ENCODE measurements at places on chromosomes 6 and 20.

- peak; percentile 10 for DNase-seq
These were observed 1.5 kb downstream of the CD2AP start for GRCh38 chr6:47479140-47479508.

DNA sequence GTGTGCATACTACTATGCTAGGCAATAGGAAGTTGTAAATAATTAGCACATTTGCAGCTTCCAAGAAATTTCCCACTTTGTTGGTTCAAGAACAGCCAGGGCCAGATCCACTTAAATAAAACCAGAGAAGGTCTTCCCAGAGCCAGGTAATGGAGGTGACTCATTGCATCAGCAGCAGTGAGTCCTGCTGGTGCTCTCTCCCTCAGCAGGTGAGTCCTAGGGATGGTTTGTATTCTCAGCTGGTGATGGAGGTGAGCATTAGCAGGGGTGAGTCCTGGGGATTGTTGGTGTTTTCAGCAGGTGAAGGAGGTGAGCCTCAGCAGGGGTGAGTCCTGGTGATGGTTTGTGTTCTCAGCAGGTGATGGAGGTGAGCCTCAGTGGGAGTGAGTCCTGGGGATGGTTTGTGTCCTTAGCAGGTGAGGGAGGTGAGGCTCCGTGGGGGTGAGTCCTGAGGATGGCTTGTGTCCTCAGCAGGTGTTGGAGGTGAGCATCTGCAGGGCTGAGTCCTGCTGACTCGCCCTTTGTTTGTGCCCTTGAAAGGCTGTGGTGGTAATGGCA, 232.8 kb upstream of the EXOC2 start:
- DNase-seq, result no peak

DNA sequence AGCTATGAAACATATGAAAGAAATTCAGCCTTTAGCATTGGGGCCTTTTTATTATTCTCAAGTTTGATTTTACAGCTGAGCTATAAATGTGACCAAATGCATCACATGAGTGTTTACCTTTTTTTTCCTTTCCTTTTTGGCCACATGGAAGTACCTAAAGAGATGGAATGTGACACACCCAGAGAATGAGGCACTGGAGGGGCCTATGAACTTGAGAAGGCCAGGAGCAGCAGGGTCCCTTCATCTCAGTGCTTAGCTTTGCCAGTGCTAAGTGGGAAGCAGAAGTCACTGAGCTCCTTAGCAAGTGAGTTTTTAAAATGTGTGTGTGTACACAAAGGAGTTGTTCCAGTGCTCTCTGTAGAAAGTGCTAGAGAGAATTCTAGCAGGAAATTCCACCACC, 44.7 kb downstream of the RREB1 start:
- no peak for DNase-seq

GRCh38 chr6:138371452-138371711, 6.3 kb upstream of the SMIM28 start:
- no peak for DNase-seq

DNA sequence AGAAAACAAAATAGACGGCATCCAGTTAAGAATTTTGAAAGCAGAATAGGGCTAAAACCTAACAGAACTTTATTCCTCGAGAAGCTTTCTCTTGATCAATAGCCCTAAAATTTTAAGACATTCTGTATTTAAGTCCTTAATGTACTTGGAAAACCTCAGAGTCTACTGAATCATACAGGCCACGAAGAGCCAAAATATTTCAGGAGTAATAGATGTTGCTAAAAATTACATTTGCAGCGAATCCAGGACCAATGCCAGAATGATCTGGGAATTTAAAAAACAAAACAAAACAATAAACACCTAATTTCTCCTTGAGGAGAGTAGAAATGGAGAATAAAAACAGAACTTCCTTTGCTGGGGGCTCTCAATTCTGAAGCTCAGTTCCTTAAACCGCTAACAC, 23.3 kb downstream of the ATXN1 start:
- peak; percentile 54 for DNase-seq

- peak; percentile 68 for DNase-seq
These were observed 58.3 kb downstream of the COL12A1 start for GRCh38 chr6:75147512-75147911.

DNA sequence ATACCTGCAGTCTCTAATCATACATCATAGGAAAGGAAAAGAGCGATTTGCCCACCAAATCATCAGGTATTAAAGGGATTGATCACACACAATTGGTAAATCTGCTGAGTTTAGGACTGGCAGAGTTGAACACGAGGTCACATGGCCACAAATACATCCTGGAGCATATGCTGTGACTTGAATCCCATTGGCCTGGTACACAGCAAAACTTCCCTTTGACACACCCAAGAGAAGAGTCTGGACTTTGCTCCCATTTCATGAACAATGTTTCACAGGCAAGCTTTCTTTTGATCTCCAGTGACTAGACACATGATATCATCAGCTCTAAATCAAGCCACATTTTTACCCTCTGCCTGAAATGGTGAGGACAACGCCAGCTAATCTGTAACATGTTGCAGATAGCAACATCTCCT, 117.9 kb downstream of the ISM1 start:
- no peak for DNase-seq

- no peak for DNase-seq
These were observed 28.0 kb downstream of the ARFGEF2 start for GRCh38 chr20:48949304-48950170.

DNA sequence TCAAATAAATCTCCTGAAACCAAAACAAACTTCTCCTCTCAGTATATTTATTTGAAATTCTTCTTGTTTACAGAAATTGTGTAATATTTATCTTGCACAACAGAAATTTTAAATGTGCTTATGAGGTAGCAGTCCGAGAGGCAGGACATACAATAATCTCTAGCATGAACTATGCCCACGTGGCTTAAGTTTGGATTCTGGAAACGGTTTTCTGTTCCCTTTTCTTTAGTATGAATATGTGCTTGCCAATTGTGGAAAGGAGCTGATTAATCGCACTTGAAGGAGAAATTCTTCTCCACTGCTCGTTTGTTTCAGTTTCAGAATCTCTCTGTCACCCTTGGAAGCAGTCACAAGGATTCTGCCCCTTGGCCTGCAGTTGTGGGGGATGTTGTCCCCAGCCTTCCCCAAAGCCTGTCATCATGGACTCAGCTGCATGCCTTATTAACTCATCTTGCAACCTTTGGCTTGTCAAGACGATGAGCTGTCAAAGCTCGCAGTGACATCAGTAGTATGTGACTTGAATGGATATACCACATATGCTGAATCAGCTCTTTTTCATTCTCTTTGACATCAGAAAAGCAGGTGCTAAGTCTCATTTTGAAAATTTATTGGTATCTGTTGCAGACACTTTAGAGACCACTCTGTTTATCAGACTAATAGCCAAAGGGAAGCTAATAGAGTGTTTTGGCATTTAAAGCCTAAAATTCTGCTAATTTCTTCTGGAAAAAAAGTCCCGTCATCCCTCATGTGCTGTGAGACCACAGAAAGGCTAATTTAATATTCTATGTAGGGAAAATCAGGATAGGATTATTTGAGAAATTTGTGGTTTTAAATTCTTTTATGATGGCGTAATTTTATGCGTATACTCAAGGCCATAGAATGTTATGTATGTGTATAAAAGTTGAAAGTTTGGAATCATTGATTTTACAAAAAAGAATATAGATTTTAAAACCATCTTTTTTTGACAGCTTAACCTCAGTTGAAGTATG, 186.8 kb downstream of the ARID1B start:
- DNase-seq, result peak; percentile 70

DNA sequence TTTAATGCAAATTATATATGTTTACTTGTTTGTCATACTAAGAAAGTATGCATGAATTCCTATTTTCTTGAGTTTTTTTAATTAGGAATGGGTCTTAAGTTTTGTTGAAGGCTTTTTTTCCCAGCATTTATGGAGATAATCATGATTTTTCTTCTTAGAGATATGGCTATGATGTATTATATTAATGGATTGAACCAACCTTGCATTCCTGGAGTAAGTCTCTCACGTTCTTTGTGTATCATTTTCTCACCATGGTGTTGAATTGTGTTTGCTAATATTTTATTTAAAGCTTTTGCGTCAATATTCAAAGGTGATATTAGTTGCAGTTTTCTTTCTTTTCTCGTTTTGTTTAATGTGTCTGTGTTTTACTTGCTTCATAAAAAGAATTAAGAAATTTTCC, 48.4 kb upstream of the SLC35D3 start:
- no peak for DNase-seq

DNA sequence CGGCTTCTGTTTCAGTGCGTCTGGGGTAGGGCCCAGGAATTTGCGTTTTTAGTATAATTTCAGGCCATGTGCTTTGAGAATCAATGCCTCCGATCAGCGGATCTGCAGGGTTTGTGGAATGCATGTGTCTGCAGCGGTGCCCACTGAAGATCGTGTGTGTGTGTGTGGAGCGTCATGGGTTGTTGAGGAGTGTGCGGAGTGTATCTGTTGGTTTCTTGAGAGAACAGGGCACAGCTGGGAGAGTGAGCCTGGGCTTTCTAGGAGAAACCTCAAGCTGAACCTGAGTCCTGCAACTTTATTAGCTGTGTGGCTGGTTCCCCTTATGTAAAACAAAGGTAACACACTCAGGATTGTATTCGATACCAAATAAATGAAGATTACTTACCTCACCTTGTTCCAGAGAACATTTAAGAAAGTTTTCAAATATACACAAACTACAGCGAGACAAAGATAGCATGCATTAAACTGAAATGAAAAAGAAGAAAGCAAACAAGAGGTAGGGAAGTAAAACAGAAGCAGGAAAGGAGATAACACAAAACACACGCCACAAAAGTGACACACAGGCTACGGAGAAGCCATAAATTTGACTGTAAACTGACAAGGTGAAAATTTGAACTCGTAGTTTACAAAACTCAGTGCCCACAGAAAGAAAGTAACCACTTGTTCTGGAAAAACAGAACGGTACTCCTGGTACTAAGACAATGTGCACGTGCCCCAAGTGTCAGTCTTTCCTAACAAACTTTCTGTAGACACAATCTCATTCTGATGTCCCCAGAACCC, 28.8 kb downstream of the PDE10A start:
- no peak for DNase-seq

- no peak for DNase-seq
These were observed 48.5 kb downstream of the PYGB start for GRCh38 chr20:25296094-25297093.

DNA sequence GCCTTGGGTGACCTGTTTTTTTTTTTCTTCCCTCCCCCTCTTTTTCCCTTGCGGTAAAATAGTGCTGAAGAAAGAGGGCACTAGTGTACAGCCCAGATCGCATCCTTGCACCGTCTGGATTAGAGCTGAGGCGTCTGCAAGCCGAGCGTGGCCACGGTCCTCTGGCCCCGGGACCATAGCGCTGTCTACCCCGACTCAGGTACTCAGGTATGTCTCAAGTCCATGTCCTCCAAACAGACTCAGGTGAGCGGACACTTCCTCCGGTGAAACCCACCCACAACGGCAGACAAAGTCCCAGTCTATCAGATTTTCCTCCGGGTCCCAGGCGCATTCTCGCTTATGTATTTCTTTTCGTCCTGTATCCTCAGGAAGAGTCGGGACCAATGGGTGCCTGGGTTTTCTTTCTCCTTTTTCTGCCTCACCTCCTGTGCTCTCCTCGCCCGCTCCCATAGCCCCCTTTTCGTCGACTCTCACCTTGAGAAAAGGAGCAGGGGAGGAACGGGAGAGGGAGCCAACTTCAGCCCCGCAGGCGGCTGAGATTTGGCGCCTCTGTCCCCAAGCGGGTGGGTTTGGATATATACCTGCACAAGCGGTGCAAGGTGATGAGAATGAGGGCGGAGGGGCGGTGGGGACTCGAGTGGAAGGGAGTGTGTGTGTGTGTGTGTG, 1.1 kb upstream of the GRM1 start:
- DNase-seq, result no peak

DNA sequence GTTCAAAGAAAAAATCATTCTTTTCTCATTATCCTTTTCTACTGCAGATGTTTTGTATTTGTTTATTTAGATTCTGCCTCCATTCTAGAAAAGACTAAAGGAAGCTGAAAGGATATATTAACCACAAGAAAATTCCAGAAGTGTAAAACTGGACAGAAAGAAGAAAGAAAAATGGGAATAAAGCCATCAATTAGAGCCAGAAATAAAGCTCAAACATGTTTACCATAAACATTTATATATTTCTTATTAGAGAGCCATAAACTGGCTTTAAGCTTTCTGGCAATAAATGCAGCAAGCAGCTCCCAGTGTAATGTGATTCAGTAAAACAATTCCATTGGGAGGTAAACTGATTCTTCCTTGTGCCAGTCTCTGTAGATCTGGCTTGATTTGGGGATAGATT, 244.1 kb downstream of the PTPRK start:
- no peak for DNase-seq

- DNase-seq, result no peak
These were observed 18.8 kb downstream of the REV3L start for GRCh38 chr6:111464184-111464583.

- DNase-seq, result no peak
These were observed 72.3 kb upstream of the PDE7B start for GRCh38 chr6:135779213-135779612.

DNA sequence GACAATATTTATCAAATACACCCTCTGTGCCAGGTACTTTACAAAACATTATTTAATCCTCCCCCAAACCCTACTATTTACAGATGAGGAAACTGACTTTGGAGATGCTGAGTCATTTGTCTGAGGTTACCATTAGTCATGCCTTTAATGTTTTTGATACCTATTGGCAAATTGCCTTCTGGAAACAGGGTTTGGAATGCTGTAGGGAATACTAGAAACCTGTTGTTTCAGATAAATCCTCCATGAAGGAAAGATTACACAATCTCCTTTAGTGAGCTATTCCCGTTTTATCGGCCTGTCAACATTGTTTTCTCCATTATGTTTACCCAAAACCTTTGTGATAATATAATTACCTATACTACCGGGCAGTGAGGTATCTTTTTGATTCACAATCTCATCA, 93.6 kb upstream of the ADGRF1 start:
- peak; percentile 92 for DNase-seq

- peak; percentile 6 for DNase-seq
These were observed 466.9 kb downstream of the KIF16B start for GRCh38 chr20:16106191-16106849.

GRCh38 chr6:775863-776262, 82.9 kb upstream of the EXOC2 start:
- no peak for DNase-seq

GRCh38 chr6:143579703-143580102, 68.2 kb upstream of the FUCA2 start:
- DNase-seq, result peak; percentile 65

- peak; percentile 59 for DNase-seq
These were observed 180.5 kb downstream of the PDE7B start for GRCh38 chr6:136031982-136032381.

DNA sequence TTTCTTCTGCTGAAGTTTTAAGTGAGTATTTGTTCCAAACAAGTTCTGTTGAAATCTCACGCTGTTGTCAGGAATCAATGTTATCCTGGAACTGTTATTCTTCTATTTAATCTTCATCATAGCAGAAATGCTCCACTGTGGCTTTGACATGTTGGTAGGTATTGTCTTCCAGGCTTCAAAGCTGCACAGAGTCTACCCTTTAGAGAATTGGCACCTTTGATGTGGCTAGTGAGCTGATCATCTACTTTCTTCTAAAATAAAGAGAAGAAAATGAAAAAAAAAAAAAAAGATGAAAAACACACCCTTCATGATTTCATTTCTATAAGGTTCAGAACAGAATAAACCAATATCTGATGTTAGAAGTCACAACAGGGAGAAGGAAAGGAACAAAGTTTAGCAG, 5.8 kb upstream of the ZSCAN23 start:
- DNase-seq, result no peak

All from fibroblast of skin of abdomen (primary cell).